Hematopoietic multipotent progenitor cell treated with erythropoietin and hydrocortisone succinate and interleukin-3 and kit ligand, for 4 days (in vitro differentiated cells): ENCODE measurements at places on chromosomes 11 and 22.
A peak's percentile ranks its signal among the peaks of the same experiment; 100 is the strongest.

DNA sequence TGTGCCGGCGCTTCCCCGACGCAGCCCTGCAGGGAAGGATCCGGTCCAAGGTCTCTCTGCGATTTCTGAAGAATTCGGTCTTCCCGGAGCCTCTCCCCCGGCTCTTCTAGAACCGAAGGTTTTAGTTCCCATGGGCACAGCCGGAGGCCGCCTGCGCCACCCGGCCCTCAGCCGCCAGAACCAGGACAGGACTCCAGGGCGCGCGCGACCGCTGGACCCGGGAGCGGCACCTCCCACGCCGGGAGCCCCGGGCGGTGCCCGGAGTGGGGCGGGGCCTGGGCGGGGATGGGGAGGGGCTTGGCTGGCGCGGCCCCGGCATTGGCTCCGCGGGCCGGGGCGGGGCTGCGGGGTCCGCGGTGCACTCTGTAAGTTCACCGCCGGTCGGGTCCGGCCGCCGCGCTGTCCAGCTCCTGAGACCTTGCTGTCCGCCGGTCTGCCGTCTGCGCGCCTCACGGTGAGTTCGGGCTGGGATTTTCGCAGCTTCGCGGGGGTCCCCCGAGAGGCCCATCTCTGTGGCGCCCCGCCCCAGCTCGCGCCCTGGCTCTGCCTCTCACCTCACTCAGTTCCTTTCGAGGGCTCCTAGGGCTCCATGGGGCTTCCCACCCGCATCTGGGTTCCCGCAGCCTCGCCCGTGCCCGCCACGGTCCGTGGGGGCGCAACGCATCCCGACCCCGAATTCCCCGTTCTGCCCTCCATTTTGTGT, at the start of gene CDC42EP2:
CDC42EP2 (plus strand) TSS at position 366 of the 703 bp plus-strand sequence. CDS start 6,033 bp downstream, outside the sequence.
- peak; percentile 86 for DNase-seq

- no peak for DNase-seq
Observed at GRCh38 chr11:71495286-71496230, 31.5 kb upstream of the KRTAP5-7 start.

- DNase-seq: no peak
Observed at GRCh38 chr11:32080361-32080980, 10.4 kb upstream of the RCN1 start.

DNA sequence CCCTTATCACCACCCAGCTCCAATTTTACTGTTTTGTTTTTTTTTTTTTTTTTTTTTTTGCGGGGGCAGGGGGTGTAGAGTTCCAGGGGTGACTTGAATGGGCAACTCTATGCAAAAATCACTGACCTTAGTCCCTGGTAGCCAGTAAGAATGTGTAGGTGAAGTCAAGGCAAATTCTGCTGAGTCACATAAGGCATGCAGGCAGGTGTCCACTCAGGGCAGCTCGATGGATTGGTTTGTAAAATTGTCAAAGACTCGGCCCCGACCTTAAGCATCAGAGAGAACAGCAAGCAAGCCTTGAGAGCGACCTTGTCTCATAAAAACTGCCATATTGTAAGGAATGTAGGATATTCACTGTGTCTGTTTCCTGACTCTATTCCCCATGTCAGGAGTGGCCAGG, 151.3 kb upstream of the SEZ6L start:
- DNase-seq: no peak

GRCh38 chr11:120035756-120036155, 102.2 kb downstream of the TRIM29 start:
- no peak for DNase-seq

DNA sequence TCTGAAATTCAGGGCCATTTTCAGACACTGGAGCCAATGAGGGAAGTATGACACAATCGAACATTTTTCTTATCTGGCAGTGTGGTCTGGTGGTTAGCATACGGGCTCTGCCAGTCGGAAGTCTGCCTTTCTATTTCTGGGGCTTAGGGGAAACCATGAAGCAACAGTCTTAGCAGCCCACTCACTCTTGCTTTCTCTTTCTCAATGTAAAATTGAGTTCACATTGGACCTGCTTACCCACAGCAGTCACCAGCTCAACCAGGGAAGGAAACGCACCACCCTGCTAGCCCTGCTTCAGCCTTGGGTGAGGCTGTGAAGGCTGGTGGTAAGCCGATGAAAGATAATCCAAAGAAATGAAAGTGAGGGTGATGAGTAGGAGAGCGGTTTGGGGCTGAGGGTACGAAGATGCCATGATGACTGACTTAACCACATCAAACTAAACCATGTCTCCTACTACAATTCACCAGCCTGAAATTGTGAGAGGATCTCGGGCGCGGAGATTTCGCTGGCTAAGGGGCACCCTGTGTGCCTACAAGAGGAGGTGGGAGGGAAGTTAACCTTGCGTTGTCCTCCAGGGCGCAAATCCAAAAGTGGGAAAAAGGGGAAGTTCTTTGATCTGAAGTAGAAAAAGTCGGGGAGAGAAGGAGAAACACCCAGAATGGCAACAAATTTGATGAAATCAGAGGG, 2.0 kb upstream of the LMO2 start:
- peak; percentile 97 for DNase-seq

GRCh38 chr11:114610550-114610949, 15.0 kb upstream of the NXPE4 start:
- DNase-seq: no peak

DNA sequence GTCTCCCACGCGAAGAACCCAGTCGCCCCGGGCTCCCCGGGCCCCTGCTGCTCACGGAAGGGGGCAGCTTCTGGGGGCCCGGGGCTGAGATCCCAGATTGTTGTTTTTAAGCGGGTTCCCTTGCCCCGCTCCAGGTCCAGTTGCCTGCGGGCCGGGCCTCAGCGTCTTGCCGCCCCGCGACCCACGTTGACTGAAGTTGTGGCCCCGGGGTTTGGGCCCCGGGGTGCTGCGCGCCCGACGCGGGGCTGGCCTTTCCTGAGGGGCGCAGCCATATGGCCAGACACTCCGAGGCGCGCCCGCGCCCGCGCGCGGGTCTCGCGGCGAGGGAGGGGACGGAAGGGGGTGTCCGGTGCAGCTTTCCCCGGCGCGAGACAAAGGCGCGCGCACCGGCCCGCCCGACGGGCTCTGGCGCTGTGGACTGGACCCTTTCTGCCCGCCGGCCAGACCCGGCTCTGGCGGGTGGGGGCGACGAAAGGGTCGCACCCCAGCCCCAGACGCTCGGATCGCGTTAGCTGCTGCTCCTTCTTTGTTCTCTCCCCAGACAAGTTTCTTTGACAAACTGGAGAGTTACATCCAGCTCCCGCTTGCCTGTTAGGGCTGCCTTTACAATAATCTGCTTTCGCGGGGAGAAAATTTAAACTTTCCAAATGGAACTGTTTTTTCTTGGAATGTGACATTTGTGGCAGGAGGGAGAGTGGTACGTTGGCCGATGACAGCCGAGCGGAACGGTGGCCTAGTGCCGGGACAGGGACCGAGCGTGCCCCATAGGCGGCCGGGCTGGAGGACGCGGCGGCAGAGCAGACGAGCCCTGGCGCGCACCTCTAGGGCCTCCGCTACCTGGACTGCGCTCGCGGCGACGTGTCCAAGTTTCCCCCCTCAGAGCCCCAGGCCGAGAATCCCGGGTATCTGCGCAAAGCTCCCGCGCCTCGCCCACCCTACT, 716 bp downstream of the AMOTL1 start:
- peak; percentile 66 for DNase-seq

DNA sequence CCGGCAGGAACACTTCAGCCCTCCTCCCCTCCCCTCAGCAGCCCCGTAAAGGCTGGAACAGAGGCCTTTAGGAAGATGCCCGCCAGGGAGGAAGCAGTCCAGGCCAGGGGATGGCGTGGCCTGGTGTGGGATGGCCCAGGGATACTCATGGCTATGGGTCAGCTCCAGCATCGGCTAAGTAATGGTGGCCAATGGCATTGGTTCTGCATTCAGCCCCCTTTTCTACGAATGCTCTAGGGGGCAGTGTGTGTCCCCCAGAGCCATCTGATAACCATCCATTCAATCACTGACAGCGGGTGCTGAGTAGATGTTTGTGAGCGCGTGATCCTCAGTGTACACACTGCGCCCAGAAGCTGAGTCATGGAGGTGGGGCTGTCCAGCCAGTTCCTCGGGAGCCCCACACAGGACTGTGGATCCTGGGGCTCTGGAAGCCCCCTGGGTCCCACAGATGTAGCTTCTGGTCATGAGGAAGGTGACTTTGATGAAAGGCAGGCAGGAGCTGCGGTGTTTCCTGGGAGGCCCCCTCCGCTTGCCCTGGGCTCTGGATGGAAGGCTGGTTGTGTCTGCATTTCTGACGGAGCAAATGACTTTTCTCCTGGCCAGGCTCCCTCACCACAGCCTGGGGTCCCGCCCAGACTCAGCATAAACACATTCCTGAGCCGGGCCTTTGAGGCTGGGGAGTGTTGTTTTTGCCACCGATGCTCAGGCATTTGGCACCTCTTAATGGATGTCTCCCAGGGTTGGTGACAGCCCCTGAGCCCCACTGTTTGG, 46.5 kb downstream of the FBLN1 start:
- peak; percentile 50 for DNase-seq

DNA sequence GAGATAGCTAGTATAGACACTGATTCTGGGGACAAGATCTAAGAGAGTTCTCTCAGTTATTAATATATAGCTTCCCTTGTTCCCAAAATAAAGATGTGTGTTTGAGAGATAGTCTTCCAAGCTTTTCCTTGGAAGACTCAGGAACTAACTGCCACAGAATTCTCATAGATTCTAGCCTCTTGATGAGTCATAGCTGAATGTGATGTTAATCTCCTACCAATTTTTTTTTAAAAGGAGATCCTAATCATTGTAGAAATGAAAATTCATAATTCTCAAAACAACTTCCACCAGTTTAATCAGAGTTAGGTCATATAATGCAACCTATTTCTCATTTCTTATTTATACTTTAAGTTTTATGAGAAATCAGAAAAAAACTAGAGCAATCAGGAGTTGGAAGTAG, 148.8 kb downstream of the JRKL start:
- DNase-seq: no peak

DNA sequence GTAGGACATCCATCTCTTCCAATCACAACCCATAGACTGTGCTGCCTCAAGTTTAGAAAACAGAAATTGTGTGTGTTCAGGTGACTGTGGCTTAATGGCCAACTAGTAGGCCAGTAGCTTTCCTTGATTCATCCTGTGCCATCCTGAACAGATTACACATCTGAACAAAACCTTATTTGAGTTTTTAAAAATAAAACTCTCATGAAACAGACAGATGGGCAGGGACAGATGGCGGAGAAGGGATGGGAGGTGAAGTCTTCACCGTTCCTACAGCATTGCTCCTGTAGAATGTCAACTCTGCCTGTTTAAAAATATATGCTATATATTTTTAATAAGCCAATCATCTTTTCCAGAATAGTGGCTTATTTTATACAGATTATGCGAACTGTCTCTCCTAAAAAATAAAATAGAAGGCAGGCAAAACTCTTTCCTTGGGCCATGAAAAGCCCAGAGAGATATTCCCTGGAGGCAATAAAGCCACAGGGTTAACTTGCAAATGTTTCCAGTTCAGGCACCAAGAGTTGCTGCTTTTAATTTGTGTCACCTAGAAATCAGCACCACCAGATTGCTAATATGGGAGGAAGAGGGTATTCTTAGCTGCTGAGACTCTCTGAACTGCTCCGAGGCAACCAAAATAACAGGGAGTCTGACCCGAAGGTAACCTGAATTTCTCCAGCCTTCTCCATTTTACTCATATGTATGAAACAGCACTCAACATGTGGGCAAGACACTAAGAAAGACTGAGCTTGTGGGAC, 861.2 kb downstream of the OPCML start:
- no peak for DNase-seq

GRCh38 chr11:58394195-58394594, 12.5 kb downstream of the OR5B3 start:
- no peak for DNase-seq

DNA sequence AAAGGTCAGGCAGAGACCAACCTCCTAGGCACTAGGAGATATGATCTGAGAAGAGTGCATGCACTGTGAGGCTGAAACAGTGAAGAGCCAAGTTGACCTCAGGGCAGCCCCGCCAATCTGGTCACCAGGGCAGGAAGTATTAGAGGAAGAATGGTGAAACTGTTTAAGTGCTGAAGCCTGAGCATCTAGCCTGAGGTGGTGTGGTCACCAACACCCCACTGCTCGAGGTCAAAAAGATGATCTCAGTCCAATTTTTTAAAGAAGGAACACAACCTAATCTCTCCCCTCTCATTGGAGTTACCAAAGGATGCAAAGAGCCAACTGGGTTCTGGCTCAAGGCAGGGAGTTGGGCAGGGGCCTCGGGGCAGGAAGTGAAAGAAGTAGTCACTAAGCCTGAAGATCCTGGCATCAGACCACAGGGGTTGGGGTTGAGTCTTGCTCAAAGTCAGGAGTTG, 4.0 kb downstream of the APBB1 start:
- no peak for DNase-seq

DNA sequence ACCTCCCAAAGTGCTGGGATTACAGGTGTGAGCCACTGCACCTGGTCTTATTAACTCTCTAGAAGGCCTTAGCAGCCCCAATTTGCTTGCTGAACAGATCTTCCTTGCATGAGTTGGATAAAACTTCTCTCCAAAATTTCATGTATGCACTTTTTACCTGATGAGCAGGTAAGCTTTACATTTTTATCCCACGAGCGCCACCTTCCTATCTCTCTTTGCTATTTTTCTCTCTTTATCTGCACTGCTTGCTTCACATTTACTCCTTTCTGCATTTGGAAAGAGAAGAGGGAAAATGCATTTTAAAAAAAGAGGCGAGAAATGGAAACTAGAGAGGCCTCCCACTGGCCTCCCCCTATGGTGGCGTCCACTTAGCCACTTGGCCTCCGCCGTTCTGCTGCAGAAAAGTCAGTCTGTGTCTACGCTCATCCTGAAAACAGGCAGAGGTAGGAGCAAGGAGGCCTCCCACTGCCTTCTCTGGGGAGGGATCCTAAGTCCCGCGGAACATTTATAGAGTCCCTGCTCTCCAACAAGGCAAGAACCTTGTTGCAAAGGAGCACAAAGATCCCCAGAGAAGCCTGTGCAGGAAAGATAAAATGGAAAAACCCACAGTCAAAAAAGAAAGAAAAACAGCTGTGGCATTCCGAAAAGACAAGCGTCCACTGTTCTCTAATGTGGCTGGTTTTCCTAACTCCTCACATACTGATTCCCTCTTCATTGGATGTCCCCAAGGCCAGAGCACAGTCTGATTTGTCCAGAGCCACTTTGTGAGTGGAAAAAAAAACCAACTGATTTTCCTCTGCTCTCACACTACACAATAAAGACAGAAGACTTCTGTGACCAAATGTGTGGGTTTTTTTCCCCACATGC, 62.2 kb upstream of the INCENP start:
- DNase-seq: no peak

DNA sequence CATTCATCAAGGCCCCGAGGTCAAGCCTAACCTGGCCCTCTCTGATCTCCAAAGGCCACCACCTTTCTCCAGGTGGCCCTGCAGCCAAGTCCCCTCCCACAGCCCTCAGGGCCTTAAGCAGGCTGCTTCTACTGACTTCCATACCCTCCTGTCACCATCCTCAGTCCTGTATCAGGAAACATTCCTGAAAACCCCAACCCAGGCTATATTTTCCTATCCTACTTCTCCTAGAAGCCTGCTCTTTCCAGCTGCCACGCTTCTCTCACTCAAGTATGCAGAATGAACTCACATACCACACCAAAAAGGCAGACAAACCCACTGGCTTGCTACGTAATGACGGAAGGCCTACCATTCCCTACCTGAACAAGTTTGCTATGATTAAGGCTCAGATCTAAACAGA, 23.6 kb downstream of the MORC2 start:
- no peak for DNase-seq
